Retina (tissue), 1 donor: ENCODE measurements at places on chromosomes 1 and 21.

GRCh38 chr1:231059566-231060193 is 19.6 kb upstream of the FAM89A start:
- no peak for DNase-seq

DNA sequence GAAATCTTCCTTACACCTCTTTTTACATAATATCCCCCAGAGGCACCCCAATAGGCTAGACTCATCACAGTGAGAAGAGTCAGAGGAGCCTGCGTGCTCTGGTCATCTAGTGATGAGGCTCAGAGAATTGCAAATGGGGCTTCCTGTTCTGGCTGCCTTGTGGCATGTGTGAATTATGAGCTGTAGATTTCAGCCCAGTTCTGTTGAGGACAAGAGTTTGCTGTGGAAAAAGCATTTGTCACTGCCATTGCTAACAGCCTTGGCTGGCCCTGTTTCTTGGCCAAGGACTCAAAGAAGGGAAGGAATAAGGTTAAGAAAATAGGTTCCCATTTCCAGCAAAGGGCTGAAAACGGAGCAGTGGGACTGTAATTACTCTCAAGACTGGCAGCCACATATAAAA is 30.7 kb downstream of the MRAP start:
- DNase-seq, result no peak

GRCh38 chr1:193931356-193931755 is 744.9 kb upstream of the B3GALT2 start:
- no peak for DNase-seq

- DNase-seq, result no peak
Measured at GRCh38 chr1:154190550-154190949, 1.4 kb downstream of the TPM3 start.

DNA sequence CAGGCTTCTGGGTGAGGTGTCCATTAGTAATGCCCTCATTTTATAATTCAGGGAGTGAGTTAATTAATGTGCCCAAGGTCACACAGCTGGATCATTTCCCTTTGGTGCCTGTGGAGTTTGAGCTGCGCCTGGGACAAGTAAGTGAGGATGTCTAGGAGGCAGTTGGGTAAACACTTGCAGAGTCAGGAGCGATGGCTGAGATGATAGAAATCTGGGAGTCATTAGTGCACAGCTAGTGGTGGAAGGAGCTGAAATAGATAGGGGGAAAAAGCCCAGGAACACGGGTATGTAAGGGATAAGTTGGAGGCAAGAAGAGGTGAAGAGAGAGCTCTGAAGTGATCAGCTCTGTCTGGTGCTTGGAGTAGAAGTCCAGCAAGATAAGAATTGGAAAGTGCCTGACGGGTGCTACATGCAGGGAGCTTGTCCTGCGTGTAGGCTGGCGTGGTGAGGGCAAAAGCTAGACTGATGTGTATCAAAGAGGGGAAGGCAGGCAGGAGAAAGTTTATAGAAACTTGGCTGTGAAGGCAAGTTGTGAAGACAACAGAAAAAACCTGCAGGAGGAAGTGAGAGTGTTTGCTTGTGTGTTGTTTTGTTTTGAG is 1.7 kb upstream of the SCAF4 start:
- peak; percentile 55 for DNase-seq

DNA sequence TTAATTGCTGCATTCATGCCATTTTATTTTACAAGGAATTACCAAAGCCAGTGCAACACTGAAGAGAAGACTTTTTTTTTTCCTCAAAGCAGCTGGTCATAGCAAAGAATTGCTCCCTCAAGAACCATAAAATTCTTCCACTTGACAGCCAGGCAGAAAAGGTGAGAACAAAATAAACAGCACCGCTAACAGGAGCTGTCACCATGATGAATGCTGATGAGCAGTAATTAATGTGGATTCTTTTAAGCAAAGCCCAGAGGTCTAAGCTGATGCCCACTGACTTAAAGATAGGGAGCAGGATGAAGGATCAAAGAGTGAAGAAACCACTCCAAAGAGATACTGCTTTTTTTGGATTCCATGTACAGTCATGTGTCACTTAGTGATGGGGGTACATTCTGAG is 428.4 kb downstream of the BRINP3 start:
- DNase-seq, result no peak

- no peak for DNase-seq
Measured at GRCh38 chr1:173661271-173661670, 8.4 kb downstream of the ANKRD45 start.

DNA sequence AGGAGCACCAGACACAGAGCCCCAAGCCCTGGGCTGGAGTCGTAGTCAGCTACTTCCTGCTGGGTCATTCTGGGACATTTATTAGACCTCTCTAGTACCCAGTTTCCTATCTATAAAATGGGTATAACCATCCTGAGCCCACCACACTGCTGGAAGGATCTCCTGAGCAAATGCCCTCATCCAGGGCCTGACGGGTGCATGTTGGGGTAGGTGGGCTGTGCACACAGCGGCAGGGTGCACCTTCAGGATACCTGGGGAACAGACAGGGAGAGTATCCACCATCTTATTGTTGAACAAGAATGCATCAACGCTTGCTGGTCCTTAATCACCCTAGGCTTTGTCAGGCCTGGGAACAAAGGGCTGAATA is 191.0 kb downstream of the HIVEP3 start:
- no peak for DNase-seq

GRCh38 chr1:233904633-233905415 is at the start of gene SLC35F3:
TSS of gene SLC35F3 (plus strand) at chr1:233904676.
- peak; percentile 88 for DNase-seq

- no peak for DNase-seq
Measured at GRCh38 chr1:112507921-112508277, 866 bp upstream of the WNT2B start.

DNA sequence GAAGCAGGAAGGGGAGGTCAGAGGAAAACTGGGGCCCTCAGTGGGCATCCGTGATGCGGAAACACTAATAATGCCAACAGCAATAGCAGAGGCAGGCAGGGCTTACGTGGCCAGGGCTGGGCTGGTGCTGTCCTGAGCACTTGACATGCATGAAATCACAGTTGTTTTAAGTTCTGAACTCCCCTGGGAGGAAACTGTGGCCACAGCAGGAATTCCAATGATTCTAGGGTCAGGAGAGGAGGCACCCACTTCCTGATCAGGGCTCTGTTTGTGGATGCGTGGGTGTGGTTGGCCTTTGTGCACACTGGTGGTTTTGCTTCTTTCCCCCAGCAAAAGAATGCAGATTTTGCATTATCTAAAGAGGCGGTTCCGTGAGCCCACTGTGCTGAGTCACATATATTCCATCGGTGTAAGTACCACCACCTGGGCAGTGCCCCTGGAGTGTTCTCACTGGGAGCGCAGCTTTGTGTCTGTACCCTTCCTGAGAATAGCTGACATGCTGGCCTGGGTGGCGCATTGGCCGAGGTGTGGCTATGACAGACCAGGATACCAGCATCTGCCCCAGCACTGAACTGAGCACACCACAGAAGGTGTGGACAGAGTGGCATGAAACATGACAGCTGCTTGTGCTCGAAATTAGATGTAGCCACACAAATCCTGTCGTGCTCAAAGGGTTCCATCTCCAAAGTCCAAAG is 71.0 kb downstream of the PDE9A start:
- DNase-seq, result no peak

GRCh38 chr21:29233256-29233546 is 65.5 kb upstream of the BACH1 start:
- no peak for DNase-seq

DNA sequence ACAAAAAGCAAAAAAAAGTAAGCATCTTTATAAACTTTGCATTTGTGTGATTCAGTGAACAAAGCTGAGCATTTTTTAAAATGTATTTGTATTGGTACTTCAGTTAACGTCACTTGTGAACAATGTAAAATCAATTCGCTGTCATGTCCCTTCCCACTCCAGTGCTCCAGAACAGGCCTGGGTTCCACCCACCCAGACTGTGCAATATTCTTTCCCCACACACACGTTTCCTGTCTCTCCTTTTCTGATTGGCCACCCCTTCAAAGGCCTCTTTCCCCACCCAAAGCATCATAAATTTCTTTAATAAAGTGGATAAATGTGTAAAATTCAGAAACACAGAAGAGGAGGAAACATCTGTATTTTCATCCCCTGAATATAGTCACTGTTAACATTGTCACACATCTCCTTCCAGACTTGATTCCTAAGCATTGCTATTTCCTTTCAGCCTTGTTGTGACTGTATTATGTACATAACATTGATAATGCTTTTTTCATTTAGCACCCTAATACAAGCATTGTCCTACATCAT is 12.0 kb downstream of the CLEC20A start:
- no peak for DNase-seq

GRCh38 chr1:81894867-81895266 is 94.1 kb downstream of the ADGRL2 start:
- DNase-seq, result no peak

DNA sequence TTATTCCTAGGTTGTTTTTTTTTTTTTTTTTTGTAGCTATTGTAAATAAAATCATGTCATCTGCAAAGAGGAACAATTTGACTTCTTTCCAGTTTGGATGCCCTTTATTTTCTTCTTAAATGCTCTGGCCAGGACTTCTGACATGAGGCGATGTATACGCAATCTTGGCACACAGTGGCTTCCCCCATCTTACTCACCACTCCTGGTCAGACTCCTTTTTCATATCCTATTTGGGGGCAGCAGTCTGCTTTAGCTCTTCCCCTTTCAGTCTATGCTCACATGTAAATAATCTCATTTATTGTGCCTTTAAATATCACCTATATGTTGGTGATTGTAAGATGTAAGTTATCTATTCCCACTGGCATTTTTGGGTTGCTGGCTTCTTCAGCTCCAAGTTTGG is 56.1 kb downstream of the SLAMF6 start:
- no peak for DNase-seq
